ENCODE measurements at places on chromosomes 6 and 20.

DNA sequence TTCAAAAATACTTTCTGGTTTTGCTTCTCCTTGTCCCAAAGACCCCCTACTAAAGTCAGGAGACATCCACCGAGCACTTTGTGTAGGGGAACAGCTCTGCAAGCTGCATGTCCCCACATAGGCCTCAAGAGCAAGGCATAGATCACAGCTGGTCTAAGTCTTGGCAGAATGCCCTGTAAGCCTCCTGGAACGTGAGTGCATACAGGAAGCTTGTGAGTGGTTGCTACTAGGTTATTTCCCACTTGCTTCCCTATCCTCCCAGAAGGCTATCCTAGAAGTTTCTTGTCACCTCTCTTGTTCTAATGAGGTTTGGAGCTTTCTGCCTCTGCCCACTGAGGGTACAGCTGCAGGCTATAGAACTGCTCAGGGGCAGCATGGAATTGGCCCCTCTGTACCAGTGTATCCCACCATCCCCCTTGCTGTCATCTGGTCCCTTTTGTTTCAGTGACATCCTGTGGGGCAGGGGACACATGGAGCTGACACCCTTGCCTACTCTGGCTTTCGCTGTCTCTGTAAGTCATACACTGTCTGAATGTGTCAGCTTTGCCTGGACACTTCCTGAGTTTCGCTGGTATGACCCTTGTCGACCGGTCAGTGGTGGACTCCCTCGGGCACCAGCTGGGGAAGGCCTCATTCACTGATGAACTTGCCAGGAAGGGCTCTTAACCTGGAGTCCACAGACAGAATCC, 35.6 kb upstream of the KCNK16 start:
- DNase-seq = peak; percentile 59

- DNase-seq = no peak
Measured at GRCh38 chr20:44021900-44022299, 107.2 kb downstream of the TOX2 start.

DNA sequence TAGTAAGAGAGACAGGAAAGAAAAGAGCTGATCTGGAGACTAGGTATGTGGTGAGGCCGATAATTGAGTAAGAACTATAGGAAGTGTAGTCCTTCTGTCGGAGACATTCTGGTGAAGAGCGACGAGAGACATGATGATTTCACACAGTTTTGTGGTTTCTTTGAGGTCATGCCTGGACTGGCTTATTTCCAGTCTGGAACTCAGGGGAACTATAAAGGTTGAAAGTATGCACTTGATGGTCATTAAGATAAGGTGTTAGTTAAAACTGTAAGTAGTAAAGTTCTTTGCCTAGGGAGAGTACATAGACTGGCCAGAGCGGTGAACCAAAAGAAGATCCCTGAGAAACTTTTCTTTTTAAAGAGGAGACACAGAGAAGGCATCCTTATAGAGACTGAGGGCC, 68.8 kb downstream of the RFX6 start:
- peak; percentile 16 for DNase-seq

GRCh38 chr20:25992146-25992545, 295.5 kb upstream of the ZNF337 start:
- no peak for DNase-seq

DNA sequence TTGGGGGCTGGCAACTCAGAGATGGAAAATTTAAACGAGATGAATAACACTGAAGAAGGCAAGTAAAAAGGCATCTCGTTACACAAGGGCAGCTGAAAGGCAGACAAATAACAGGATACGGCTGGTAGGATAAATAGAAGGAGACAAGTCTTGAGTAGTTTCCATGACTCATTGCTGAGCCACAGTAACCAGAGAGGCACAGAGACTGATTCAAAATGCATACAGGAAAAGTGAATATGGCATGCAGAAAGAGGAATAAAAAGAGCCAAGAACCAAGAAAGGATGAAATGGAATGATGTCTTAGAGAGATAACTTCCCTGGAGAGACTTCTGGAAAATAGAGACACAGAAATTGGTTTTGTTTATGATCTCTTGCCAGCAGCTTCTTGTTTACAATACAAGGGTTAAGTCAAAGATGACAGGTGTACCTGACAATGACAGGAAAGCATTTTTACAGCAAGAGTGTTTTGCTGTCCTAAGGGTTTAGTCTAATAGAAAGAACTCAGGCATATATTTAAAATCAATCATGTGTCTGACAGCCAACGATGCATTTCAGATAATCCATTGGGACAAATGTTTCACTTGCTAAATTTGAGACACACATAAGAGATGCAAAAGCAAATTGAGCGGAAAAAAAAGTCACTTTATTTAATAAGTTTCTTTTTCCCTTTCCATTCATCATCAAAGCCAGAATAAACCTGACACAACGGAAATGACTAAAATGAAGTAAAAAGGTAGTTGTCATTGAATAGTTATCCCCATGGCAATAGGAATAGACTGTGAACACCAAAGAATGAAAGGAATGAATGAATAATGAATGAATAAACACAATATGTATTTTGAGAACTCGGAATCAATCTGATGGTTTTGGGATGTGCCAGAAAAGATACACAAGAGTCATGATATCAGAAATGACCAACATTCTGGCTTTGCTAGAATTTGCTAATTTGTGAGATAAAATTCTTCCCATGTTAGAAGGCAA, 68.0 kb upstream of the KCNQ5 start:
- peak; percentile 93 for DNase-seq

- DNase-seq = no peak
Measured at GRCh38 chr20:22617160-22617559, 32.8 kb upstream of the FOXA2 start.

- no peak for DNase-seq
Measured at GRCh38 chr6:38103921-38104320, 284.4 kb downstream of the ZFAND3 start.

- no peak for DNase-seq
Measured at GRCh38 chr20:19807191-19807945, 49.3 kb downstream of the RIN2 start.

DNA sequence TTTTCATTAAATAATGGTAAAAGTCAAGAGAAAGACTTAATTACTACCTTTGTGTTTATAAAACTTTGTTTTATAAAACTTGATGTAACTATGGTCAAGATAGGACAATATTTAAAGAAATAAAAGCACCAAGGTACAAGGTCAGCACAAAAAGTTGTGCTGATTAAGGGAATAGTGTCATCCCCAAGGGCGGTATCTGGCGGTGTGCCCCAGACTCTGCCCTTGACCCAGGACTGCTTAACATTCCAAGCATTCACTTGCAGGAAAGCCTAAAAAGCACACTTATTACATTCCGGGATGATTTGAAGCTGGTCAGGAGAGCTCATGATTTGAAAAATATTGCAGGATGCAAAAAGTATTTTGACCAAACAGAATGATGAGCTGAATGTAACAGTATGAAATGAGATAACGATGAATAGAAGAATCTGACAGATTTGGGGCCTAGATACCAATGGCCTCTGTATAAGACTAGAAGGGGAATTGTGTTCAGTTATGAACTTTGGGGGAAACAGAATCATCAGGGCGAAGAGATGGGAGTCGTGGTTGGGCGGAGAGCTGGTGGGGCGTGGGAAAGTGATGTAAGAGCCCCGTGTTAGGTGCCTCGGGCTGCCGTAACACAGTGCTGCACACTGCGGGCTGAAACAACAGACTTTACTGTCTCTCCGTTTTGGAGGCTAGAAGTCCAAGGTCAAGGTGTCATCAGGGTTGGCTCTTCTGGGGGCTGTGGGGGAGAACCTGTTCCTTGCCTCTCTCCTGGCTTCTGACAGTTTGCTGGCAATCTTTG, 77.2 kb downstream of the CDC5L start:
- DNase-seq = peak; percentile 70

GRCh38 chr6:97437087-97437486, 154.1 kb upstream of the MMS22L start:
- DNase-seq = peak; percentile 9

GRCh38 chr20:48409055-48409615, 418.7 kb downstream of the PREX1 start:
- DNase-seq = no peak

- DNase-seq = peak; percentile 89
Measured at GRCh38 chr20:12053353-12053752, 135.7 kb downstream of the BTBD3 start.

- no peak for DNase-seq
Measured at GRCh38 chr6:121536345-121536744, 100.9 kb downstream of the GJA1 start.

- no peak for DNase-seq
Measured at GRCh38 chr20:18252597-18253451, 35.5 kb upstream of the ZNF133 start.

DNA sequence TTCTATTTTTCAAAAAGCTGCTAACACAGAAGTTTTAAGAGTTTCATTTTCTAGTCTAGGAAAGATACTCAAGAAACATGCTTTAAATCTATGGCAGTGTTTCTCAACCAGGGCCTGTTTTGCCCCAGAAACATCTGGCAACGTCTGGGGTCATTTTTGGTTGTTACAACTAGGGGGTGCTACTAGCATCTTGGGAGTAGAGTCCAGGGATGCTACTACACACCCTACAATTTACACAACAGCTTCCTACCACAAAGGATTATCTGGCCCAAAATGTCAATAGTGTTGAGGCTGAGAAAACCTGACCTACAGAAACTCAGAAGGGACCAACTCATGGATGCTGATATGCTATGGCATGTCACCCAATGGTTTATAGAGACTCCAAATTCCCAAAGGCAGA, 24.4 kb downstream of the SERAC1 start:
- DNase-seq = peak; percentile 15

GRCh38 chr20:12592756-12593155, 416.0 kb upstream of the SPTLC3 start:
- no peak for DNase-seq

- DNase-seq = no peak
Measured at GRCh38 chr20:25239387-25240370, 8.2 kb upstream of the PYGB start.

- DNase-seq = no peak
Measured at GRCh38 chr20:39216195-39216594, 254.1 kb downstream of the DHX35 start.

DNA sequence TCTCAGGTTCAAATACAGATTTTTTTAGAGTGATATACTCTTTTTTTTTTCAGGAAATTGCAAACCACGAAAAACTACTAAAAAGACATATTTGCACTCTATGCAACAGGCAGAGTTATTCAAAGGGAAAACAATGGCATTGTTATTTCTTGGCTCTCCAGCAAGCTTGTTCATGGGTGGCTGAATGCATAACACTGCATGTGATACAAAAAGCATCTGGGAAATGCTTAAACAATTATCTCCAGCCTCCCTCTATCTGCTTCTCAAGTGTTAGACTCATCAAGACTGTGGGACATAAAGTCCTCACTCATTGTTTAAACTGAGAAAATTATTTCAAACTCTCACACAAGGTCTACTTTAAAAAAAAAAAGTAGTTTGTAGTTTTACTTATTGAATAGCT, 7.3 kb upstream of the COL12A1 start:
- peak; percentile 43 for DNase-seq

- DNase-seq = no peak
Measured at GRCh38 chr6:68071740-68072139, 563.3 kb upstream of the ADGRB3 start.

DNA sequence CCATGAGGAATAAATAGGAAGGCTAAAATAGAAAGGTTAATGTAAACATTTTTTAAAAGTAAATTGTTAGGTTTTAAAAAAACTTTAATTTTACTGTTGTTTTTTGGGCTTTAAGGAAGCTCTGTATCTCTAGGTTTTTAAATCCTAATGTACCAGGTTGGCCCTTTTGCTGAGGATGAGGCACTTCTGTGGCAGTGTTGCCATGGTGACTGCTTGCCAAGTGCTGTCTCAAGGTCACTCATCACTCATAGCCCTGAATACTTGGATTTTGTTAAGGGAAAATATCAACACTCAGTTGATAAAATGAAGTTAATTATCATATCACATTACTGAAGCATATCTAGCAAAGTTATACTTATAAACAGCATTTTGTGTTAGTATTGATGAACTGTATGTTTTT, 50.2 kb downstream of the NCOA3 start:
- no peak for DNase-seq

DNA sequence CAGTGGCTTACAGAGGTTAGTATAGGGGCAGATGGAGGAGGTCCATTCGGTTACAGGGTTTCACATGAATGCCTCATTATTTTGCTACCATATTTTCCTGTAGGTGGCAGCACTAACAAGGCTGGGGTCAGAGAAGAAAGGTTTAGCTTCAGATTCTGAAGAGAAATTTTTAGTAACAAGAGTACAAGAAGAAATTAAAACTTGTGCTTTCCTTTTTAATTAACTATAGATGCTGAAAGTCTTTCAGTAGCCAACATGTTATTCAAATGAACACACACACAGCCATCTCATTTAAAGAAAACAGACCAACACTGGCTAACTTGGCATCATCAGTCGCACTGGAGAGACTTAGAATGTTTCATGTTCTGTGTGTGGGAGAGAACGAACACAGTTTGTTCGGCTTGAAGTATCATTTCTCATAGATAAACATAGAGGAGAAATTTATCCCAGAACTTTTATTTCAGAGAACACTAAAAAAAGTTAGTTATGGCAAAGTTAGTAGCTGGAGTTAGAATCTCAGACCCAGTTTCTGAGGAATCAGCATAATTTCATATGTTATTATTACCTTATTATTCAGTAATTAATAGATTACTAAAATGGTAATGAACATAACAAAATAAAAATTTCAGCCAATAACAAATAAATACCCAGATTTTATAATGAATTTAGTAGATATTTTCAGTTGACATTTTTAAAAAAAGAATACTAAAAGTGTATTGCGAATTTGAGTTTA, 314.0 kb upstream of the RSPO3 start:
- DNase-seq = peak; percentile 61

- peak; percentile 60 for DNase-seq
Measured at GRCh38 chr6:132907231-132907630, 92.9 kb downstream of the RPS12 start.

GRCh38 chr6:107716688-107717089, 107.4 kb downstream of the SCML4 start:
- DNase-seq = peak; percentile 48

- DNase-seq = no peak
Measured at GRCh38 chr6:29201966-29202365, 31.3 kb downstream of the OR2J2 start.

DNA sequence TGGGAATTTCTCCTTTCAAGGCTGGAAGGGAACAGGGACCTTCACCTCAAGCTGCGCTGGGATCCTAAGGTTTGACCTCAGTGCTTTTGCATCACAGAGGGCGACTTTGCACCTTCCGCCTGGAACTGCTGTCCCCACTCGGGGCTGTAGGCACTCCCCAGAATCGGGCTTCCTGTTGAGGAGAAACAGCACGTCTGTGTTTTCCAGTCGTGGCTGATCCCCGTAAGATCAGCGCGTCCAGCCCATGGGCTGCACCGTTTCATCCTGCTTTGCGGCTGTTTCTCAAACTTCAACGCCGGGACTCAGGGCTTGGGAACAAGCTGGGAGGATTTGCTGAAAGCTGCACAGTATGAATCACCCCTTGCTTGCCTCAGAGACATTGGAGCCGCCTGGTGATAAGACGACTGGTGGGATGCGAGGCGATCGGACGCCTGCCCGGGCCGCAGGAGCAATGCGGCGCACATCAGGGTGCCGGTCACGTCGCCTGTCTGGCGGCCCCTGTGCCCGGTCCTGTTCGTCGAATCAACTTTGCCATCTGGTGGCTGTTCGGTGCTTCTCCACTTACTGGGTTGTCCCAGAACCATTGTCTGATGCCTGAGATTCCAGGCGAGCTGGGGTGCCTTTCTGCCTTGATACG, 53.6 kb upstream of the FRMD1 start:
- peak; percentile 73 for DNase-seq

- no peak for DNase-seq
Measured at GRCh38 chr6:135170849-135171248, 10.3 kb upstream of the MYB start.

- peak; percentile 74 for DNase-seq
Measured at GRCh38 chr6:47047479-47048407, 5.6 kb upstream of the ADGRF1 start.

- no peak for DNase-seq
Measured at GRCh38 chr6:165827190-165827518, 164.1 kb upstream of the PDE10A start.

Data from fibroblast of skin of right biceps (primary cell).